Left ventricle myocardium inferior (tissue), 1 donor: ENCODE measurements at places on chromosomes 12 and 14. TPM values are rescaled to one million over a fixed set of nuclear protein-coding genes. Genes with fewer than 3 reads are reported as not detected.

The LMBR1L gene
- total RNA-seq, result 27.5 TPM

The ALDH2 gene
- total RNA-seq, result 381 TPM

The IAPP gene
- total RNA-seq, result not detected

The CAPS2 gene
- total RNA-seq, result 13.4 TPM

The KIF26A gene
- 6.5 TPM for total RNA-seq

The TAS2R8 gene
- total RNA-seq, result not detected

The MYH6 gene
- 1,823 TPM for total RNA-seq

The SERPINA10 gene
- total RNA-seq, result not detected

The GXYLT1 gene
- 5.4 TPM for total RNA-seq

The SYNJ2BP gene
- total RNA-seq, result 67.6 TPM

The PLCZ1 gene
- 0.49 TPM for total RNA-seq

GRCh38 chr14:39268393-39268792 lies 34.7 kb downstream of the MIA2 start:
- DNase-seq, result no peak

DNA sequence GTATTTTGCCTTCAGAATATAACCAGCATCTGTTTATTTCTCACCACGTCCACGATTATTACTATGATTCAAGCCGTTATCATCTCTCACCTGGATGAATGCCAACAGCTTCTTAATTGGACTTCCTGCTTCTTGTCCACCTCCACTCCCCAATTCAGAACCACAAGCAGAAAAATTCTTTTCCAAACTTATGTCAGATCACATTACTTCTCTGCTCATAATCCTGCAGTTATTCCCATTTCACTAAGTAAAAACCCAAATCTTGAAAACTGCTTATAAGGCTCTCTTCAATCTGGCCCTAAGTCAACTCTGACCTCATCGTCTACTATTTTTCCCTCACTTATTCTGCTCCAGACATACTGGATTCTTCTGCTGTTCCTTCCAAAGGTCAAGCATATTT lies 2.0 kb downstream of the CRY1 start:
- no peak for DNase-seq

GRCh38 chr14:57174466-57174865 lies 94.2 kb downstream of the EXOC5 start:
- DNase-seq, result no peak

GRCh38 chr14:94793901-94794300 lies 24.0 kb upstream of the GSC start:
- DNase-seq, result no peak

DNA sequence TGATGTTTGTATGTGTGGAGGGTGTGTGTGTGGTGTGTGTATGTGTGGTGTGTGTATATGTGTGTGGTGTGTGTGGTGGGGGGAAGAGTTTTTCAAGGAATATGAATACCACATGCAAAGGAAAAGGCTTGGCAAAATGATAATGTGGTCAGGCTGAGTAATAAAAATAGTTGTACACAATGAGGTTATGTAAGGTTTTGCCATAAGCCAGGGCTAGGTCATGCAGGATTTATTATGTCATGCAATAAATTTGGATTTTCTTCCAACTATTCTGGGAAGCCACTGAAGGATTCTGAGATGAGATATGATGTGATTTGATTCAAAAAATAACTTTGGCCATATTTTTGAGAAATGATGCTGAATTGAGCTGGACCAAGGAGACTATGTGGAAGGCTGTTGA lies 1191.6 kb upstream of the SEL1L start:
- DNase-seq, result no peak

DNA sequence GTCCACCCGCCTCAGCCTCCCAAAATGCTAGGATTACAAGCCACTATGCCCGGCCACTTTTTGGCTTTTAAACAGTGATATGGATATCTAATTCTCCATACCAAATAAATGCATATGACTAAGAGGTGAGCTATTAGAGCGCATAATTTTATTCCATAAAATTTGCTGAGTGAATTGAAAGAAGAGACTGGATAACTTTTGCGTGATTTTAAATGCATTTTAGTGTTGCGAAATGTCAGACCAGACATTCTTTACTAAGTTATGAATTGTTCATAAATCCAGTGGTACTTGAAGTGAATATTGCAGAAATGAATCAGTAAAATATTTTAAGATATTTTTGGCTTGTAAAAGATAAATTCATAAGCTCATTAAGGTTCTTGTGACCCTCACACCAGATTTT lies 50.9 kb upstream of the DIP2B start:
- no peak for DNase-seq

GRCh38 chr14:52313462-52313861 lies 650 bp upstream of the PTGER2 start:
- no peak for DNase-seq

DNA sequence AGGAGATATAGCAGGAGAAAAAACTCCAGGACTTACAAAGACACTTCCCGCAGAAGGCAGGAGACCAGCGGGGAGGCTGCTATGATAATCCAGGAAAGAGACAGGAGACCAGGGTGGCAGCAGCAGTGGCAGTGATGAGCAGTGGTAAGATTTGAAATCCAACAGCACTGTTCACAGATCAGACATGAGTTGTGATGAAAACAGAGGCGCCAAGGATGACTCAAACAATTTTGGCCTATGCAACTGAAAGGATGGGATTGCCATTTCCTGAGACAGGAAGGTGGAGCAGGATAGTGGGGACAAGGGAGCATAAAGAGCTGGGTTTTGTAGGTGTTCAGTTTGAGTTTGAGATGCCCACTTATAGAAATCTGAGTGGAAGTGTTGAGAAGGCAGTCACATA lies 108.6 kb upstream of the DYRK2 start:
- no peak for DNase-seq

GRCh38 chr14:74664717-74665116 lies 48.2 kb downstream of the AREL1 start:
- no peak for DNase-seq

DNA sequence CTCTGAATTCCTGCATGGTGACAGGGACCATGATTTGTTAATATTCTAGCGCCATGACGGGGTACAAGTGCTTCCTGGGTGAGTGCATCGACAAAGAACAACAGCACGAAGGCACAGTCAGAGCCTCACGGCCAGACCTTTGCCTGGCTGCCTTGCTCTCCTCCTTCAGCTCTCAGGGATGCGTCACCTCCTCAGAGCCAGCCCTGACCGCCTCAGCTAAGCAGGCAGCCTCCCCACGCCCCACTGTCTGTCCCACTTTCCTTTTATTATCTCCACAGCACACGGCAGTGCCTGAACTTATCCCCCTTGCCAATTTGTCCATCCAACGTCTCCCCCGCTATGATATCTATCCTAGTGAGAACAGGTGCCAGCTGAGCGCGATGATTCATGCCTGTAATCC lies 16.5 kb upstream of the FZD10 start:
- no peak for DNase-seq

- DNase-seq, result no peak
Measured at GRCh38 chr12:62282057-62282774, 22.0 kb downstream of the USP15 start.

DNA sequence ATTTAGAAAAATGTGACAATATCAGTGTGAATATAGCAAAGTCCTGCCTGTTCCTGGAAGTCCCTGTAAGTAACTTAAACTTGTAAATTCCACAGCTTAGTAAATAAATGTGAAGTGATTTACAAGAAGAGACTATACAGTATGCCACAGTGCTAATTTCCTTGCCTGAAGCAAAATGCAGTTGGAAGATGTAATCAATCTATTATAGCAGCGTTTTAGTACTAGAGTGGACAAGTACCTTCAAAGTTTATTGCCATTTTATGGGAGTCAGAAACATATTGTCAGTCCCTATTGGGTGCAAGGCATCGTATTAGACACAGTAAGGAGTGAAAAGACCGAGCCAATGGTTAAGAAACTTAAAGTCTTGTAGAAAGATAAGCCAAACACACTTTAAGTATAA lies 94.1 kb downstream of the TRHDE start:
- DNase-seq, result no peak

DNA sequence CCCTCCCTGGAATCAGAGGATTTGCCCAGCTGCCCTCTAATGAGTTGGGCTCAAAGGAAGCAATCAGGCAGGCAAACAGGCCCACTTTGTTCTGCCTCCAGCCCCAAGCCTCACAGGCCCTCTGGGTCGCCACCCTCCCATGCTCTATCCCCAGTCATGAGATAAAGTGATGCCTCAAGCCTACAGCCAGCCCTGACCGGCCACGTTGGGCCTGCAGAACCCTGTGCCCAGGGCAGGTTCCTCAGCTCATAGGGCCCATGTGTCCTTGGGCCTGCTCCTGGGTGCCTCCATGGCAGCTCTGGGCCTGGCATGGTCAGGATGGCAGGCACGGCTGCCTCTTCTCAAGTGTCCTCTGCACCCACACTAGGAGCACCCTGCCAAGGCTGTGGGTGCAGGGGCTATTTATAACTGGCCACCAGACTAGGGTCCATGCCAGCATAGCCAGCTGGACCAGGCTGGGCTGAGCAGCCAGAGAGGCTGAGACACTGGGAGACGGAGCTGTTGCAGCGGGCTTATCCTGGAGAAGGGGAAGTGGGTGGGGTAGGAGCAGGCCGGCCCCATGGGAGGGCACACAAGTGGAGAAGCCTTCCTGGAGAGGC lies 20.2 kb downstream of the HDAC7 start:
- peak; percentile 69 for DNase-seq

GRCh38 chr14:61652526-61653262 lies 42.6 kb upstream of the HIF1A start:
- no peak for DNase-seq

DNA sequence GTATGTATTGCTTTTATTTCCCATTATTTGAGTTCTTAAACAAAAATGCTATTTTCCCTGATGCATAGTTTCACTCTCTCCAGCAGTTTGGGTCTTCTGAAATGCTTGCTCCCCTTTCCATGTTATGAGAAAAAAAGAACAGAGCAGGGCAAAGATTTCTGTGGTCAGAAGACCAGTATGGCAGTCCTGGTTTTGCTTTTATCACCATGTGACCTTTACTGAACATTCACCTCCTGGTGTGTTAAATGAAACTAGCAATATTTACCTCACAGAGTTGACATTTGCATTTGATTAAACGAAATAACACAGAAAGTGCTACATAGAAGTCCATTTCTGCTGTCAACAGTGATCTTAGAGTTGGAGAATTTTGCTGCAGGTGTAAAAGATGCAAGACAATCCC lies 141.0 kb upstream of the G2E3 start:
- no peak for DNase-seq

- no peak for DNase-seq
Measured at GRCh38 chr12:27627123-27627852, 69.0 kb upstream of the REP15 start.

DNA sequence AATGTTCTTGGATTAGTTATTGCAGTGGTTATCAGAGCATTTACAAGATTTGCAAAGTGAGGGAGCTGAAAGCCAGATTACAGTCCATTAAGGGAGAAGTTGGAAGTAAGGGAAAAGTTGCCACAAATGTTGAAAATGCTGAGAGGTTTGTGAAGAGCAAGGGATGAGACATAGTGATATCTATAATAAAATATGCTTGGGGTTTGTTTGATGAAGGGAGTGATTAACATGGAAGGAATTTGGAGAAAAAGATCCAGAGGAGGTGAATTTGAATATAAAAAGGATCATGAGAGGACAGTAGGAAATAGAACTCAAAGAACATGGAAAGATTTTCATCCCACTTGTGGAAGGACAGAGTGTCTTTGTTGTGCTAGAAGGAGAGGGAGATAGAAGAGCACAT lies 19.3 kb upstream of the CCER1 start:
- no peak for DNase-seq

- DNase-seq, result no peak
Measured at GRCh38 chr12:8996682-8997405, 7.5 kb downstream of the KLRG1 start.

DNA sequence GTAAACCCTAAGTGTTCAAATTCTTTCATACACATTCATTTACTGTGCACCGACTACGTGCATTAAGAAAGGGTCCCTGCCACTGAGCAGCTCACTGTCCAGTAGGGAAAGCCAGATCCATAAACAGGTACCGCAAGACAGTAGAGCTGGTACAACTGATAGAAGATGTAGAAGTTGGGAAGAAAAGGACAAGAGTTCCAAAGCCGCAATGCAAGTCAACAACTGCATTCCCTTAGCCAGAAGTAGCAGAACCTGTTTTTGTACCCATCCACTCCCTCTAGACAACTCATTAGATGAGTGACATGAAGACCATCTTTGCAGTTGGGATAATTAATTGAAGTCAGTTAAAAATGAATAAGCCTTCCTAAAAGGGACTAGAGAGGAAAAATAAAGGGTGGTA lies 1.3 kb downstream of the SENP1 start:
- no peak for DNase-seq

DNA sequence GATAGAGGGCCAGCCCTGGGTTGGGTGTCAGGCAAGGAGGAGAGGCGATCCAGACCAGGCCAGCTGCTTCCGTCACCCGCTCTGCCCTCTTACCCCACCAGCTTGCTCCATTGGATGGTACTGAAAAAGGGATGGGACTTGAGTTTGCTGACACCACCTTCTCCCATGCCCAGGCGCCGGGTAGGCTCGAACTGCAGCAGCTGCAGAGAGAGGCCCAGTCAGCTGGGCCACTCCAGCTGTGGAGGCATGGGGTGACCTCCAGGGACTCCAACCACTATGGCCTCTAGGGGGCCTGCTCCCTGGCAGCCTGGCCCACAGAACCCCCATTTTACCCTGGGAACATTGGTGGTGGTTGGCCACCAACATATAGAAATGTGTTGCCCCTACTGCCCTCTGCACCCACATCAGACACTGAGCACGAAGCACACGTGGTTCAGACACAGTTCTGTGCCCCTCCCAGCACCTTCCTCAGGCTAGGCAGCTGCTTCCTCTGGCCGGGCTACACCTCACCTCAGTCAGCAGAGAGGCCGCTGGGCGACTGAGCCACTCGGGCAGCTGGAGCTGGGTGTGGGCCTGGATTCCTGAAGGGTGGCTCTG lies 16.0 kb downstream of the RPS6KL1 start:
- DNase-seq, result no peak

DNA sequence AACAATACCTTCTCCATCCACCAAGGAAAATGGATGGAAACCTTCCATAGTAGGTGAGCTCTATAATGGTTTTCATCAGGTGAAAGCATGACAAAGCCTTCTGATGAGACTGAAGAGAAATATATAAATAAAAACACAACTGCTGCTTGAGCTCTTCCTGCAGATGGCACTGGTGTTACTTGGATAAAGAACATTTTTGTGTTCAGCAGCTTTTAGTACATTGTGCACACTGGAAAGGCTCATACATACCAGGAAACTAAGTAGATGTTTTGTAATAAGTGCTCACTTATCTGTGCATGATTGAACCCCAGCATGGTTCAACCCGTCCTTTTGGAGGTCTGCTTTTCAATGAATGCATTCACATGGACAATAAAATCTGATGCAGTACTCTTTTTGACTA lies 357.3 kb upstream of the MIS18BP1 start:
- no peak for DNase-seq

DNA sequence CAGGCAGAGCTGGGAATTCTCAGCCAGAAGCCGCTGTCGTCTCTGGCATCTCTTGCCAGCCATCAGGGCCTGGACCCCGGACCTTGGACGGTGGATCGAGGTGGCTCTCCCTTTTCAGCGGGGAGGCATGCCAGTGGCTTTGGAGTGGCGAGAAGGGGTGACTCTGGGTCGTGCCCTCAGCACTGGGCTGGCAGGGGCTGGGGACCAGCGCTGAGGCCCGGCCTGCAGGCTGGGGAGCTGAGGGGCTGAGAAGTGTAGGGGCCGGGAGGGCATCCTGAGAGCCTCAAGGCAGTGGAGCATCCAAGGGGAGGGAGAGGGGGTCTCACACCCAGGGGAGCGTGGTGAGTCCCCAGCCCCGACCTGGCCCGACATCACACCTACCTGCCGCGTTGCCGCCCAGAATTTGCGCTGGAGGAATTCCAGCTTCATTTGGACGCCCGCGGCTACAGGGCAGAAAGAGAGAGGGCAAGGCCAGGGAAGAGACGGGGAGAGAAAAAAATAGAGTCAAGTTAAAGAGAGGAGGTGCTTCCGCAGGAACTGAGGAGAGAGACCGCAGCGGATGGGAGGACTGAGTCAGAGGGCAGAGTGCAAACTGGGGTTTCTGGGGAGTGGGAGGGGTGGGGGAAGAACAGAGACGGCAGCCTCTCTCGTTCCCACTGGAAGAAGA lies 9.0 kb upstream of the LRTM2 start:
- DNase-seq, result no peak
